Fibroblast of mammary gland (primary cell): ENCODE measurements at places on chromosomes 12 and 14.

GRCh38 chr12:103399986-103400385 is 95.8 kb downstream of the C12orf42 start:
- DNase-seq = no peak

- no peak for DNase-seq
Observed at GRCh38 chr14:79904497-79904896, 306.8 kb downstream of the DIO2 start.

DNA sequence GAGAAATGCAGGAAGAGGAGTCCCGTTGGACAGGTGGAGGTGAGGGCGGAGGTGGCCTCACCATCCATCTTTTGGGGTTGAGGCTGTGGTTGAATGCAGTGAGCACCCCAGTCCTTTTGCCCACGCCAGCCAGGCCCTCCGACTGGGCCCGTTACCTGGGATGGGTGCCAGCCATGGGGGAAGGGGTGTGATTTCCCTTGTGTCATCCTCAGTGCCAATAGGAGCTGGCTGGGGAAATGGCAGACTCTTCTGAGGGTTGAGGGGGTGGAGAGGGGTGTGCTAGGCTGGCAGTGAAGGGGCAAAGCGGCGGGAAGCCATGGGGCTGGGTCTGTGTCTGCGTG is 9.6 kb downstream of the KCNH3 start:
- DNase-seq = no peak

GRCh38 chr12:47860279-47860841 is 40.7 kb upstream of the HDAC7 start:
- no peak for DNase-seq

- DNase-seq = no peak
Observed at GRCh38 chr12:131939007-131939406, 9.9 kb downstream of the PUS1 start.

DNA sequence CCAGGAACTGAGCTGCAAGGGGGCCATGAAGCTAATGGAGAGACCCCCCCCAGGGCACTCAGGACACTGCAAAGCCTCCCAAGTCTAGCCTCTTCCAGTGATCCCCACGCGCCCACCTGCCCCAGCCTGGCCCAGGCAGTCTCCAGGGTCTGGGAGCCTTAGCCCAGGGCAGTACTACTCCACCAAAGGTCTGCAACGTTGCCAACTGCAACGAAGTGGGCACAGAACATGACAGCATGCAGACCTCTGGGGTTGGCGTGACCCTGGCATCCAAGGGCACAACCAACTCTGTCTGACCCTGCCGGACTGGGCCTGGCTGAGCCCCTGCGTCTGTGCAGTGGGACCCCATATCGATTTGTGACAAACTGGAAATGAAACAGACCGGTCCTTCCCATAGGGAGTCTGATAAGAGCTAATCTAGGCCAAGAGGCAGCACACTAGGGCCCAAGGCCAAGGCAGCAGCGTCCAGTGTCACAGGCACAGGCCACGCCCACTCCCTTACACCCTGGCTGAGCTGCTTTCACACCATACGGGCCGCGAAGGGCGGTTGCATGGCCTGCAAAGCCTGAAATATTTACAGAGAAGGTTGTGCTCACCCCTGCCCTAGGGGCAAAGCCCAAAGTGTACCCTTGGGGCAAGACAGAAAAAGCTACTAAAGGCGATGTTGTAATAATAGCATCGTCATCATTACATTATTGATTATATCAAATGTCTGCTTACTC is 76.7 kb downstream of the NCOR2 start:
- no peak for DNase-seq

- no peak for DNase-seq
Observed at GRCh38 chr14:86039176-86039575, 509.2 kb downstream of the FLRT2 start.

- DNase-seq = peak; percentile 15
Observed at GRCh38 chr12:1741154-1741949, 50.5 kb downstream of the ADIPOR2 start.

DNA sequence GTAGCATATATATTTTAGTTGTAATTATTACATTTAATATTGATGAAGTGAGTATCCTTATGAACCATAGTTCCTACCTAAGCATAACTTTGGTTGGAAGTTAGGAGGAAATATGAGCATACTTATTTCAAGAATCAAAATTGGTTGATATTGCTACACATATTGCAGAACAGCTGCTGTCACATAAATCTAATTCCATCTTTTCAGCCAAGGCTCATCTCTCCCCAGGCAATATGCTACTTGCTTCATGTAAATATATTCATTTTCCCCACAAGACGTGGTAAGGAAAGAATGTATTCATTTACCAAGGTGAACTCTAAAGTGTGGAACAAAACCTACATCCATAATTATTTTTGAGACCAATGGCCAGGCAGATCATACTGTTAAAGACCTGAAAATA is 62.5 kb upstream of the HIF1A start:
- no peak for DNase-seq

- no peak for DNase-seq
Observed at GRCh38 chr14:34824826-34825225, 50.3 kb downstream of the BAZ1A start.
